Esophagus squamous epithelium (tissue), 5 donors: ENCODE measurements at places on chromosomes 7 and 10.

GRCh38 chr10:218798-219197 lies 83.5 kb downstream of the ZMYND11 start:
- no peak overlapping the region for H3K27ac ChIP-seq
- DNase-seq = no peak
- H3K4me3 ChIP-seq = no peak overlapping the region
- no peaks in the 10 kb centered on the region for H3K4me1 ChIP-seq

- no peaks in the 10 kb centered on the region for H3K4me1 ChIP-seq
- H3K27ac ChIP-seq = no peak overlapping the region
- no peaks in the 10 kb centered on the region for H3K27me3 ChIP-seq
Observed at GRCh38 chr10:17528306-17528862, 74.0 kb upstream of the ST8SIA6 start.

GRCh38 chr7:28609608-28610007 lies 197.3 kb downstream of the CREB5 start:
- H3K27me3 ChIP-seq = peaks cover 3% of the 10 kb centered on the region
- H3K4me3 ChIP-seq = no peak overlapping the region
- peaks cover 15% of the 10 kb centered on the region for H3K4me1 ChIP-seq
- no peak for DNase-seq
- no peaks in the 10 kb centered on the region for H3K36me3 ChIP-seq

- no peak overlapping the region for H3K4me3 ChIP-seq
- no peak overlapping the region for H3K27ac ChIP-seq
- H3K36me3 ChIP-seq = no peaks in the 10 kb centered on the region
- H3K27me3 ChIP-seq = no peaks in the 10 kb centered on the region
- H3K4me1 ChIP-seq = peaks cover under 1% of the 10 kb centered on the region
Observed at GRCh38 chr7:12297283-12298108, 86.4 kb downstream of the TMEM106B start.

GRCh38 chr7:20395104-20395503 lies 64.4 kb downstream of the ITGB8 start:
- H3K36me3 ChIP-seq = peaks cover 74% of the 10 kb centered on the region
- no peak overlapping the region for H3K4me3 ChIP-seq
- no peaks in the 10 kb centered on the region for H3K27me3 ChIP-seq
- DNase-seq = no peak

- H3K27ac ChIP-seq = no peak overlapping the region
- no peak for DNase-seq
- no peaks in the 10 kb centered on the region for H3K36me3 ChIP-seq
- no peak overlapping the region for H3K4me3 ChIP-seq
Observed at GRCh38 chr10:53754596-53755250, 982.1 kb upstream of the MBL2 start.

GRCh38 chr7:21071561-21072501 lies 285.1 kb upstream of the SP8 start:
- no peak overlapping the region for H3K4me3 ChIP-seq
- no peaks in the 10 kb centered on the region for H3K4me1 ChIP-seq
- H3K36me3 ChIP-seq = no peaks in the 10 kb centered on the region
- H3K27me3 ChIP-seq = no peaks in the 10 kb centered on the region
- H3K27ac ChIP-seq = no peak overlapping the region

DNA sequence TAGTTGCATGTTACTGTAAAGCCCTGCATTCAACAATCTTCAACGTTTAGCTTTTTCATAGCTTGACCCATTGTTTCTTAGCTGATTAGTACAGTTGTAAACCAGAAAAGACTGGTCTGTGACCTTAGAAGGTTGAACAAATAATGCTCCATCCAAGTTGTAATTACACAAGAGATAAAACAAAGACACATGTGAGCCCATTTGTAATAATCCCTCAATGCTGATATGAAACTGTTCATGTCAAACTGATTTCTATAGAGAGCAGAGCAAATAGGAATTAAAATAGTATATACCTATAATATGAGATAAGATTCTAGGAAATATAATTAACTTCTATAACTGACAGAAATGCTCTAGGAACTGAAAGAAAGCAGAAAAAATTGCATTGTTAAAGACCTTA lies 94.7 kb upstream of the SLC25A13 start:
- no peak for DNase-seq
- no peaks in the 10 kb centered on the region for H3K36me3 ChIP-seq

GRCh38 chr10:122706947-122707346 lies 7.3 kb upstream of the C10orf120 start:
- H3K36me3 ChIP-seq = no peaks in the 10 kb centered on the region
- H3K27me3 ChIP-seq = no peaks in the 10 kb centered on the region
- H3K4me3 ChIP-seq = no peak overlapping the region
- no peak for DNase-seq
- H3K27ac ChIP-seq = no peak overlapping the region

GRCh38 chr10:18158773-18159265 lies 18.6 kb downstream of the CACNB2 start:
- H3K27me3 ChIP-seq = no peaks in the 10 kb centered on the region
- H3K36me3 ChIP-seq = no peaks in the 10 kb centered on the region
- H3K4me3 ChIP-seq = peak overlapping the region; percentile 32

DNA sequence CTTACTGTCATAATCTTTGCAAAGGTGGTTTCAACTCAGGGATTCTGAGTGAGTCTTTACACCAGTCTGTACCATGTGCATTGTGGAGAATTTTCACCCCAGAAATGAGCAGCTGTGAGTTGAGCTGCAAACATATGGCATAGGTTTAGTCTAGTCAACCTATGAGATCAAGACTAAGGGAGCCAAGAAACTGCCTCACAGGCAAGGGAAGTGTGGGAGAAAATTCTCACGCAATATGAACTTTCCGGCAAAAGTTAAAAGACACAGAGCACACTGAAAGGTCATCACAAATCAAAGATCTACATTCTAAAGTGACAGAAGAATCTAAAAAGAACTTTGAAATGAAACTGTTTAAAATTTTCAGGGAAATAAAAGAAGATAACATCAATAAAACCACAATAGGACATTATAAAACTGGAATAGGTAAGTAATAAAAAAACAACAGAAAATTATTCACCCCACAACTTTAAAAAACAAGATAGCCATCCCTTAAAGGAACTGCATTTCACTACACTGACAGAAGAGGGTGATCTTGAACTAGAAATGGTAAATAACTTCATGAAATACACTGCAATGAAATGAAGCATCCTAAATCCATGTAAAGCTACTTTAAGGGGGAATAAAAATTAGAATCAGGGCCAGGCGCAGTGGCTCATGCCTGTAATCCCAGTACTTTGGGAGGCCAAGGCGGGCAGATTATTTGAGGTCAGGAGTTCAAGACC lies 63.5 kb downstream of the LGI1 start:
- H3K4me3 ChIP-seq = no peak overlapping the region
- no peaks in the 10 kb centered on the region for H3K36me3 ChIP-seq
- H3K27me3 ChIP-seq = no peaks in the 10 kb centered on the region
- DNase-seq = no peak
- no peaks in the 10 kb centered on the region for H3K4me1 ChIP-seq

DNA sequence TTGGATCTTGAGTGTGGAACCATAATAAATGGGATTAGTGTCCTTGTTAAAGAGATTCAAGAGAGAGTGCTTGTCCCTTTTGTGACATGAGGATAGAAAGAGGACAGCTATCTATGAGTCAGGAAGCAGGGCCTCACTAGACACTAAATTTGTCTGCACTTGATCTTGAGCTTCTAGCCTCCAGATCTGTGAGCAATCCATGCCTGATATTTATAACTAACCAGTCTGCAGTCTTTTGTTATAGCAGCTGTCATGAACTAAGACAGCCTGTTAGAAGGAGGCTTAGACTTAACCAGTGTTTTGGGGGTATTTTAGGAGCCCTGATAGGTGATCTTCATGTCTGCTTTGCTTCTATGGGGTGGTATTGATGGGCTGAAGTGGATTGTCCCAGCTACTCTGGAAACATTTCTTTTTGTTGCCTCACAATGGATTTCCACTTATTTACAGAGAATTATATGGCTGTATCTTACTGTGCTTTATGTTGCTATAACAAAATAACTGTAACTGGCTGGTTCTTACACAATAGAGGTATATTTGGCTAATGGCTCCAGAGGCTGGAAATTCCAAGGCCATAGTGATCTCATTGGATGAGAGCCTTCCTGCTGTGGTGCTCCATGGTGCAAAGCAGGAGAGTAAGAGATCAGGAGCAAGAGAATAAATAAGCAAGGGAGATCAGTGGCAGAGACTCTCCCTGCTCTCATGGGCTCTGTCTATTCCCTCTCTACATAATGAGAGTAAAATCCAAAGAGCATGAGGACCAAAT lies 23.4 kb upstream of the AKR1C3 start:
- peaks cover 28% of the 10 kb centered on the region for H3K4me1 ChIP-seq
- H3K4me3 ChIP-seq = no peak overlapping the region
- no peaks in the 10 kb centered on the region for H3K36me3 ChIP-seq
- DNase-seq = no peak
- H3K27me3 ChIP-seq = no peaks in the 10 kb centered on the region
- H3K27ac ChIP-seq = peak overlapping the region; percentile 78

- DNase-seq = no peak
- H3K27ac ChIP-seq = peak overlapping the region; percentile 72
- peaks cover 88% of the 10 kb centered on the region for H3K4me1 ChIP-seq
- no peak overlapping the region for H3K4me3 ChIP-seq
Observed at GRCh38 chr10:75203724-75204123, 6.9 kb upstream of the VDAC2 start.

GRCh38 chr10:25902002-25902401 lies 32.0 kb upstream of the MYO3A start:
- no peaks in the 10 kb centered on the region for H3K27me3 ChIP-seq
- H3K36me3 ChIP-seq = no peaks in the 10 kb centered on the region
- H3K4me3 ChIP-seq = no peak overlapping the region
- DNase-seq = no peak
- H3K27ac ChIP-seq = no peak overlapping the region
- no peaks in the 10 kb centered on the region for H3K4me1 ChIP-seq

DNA sequence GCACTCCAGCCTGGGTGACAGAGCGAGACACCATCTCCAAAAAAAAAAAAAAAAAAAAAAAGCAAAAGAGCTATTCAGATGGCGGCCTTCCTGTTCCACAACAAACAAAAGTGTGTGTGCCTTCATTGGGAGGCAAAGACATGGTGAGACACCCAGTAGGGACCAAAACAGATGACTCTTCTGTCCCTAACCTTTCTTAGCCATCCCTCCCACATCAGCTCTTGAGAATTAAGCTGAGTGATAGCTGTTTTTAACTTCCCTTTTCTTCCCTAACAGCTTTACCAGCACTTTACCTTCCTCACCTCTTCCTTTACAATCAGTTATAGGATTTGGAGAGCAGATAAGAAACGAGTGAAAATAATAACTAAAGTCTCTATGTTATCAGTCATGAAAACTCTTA lies 48.2 kb downstream of the ARMH3 start:
- no peak for DNase-seq
- H3K27me3 ChIP-seq = no peaks in the 10 kb centered on the region
- H3K27ac ChIP-seq = no peak overlapping the region

DNA sequence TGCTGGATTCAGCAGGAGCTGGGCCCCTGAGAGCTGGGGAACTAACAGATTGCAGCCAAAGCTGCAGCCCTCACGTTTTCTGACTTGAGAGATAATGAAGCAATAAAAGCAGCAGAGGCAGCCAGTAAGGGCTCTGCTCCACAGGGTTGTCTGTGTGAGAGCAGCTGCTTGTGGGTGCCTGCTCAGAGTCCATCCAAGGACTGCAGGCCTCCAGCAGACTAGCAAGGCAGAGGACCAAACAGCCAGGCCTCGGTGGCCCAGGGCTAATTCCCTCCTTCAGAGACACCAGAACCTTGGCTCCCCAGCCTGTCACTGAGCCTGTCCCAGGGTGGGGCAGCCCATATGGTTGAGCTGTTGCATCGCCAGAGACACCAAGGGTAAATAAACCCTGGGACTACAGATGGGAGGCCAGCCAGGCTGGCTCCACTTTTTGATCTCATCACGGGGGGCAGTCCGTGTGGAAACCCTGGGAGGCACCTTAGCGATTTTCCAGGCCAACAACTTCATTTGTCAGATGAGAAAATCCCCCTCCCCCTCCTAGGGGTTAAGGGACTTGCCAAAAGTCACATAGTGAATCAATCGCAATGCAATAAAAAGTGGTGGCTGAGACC lies 229.2 kb downstream of the WDR11 start:
- H3K4me1 ChIP-seq = peaks cover 3% of the 10 kb centered on the region
- no peaks in the 10 kb centered on the region for H3K27me3 ChIP-seq
- no peak overlapping the region for H3K27ac ChIP-seq
- no peaks in the 10 kb centered on the region for H3K36me3 ChIP-seq
- no peak overlapping the region for H3K4me3 ChIP-seq

- no peak overlapping the region for H3K4me3 ChIP-seq
- no peak for DNase-seq
- no peak overlapping the region for H3K27ac ChIP-seq
- no peaks in the 10 kb centered on the region for H3K4me1 ChIP-seq
- H3K27me3 ChIP-seq = no peaks in the 10 kb centered on the region
Observed at GRCh38 chr10:2933071-2933470, 134.3 kb upstream of the PFKP start.

DNA sequence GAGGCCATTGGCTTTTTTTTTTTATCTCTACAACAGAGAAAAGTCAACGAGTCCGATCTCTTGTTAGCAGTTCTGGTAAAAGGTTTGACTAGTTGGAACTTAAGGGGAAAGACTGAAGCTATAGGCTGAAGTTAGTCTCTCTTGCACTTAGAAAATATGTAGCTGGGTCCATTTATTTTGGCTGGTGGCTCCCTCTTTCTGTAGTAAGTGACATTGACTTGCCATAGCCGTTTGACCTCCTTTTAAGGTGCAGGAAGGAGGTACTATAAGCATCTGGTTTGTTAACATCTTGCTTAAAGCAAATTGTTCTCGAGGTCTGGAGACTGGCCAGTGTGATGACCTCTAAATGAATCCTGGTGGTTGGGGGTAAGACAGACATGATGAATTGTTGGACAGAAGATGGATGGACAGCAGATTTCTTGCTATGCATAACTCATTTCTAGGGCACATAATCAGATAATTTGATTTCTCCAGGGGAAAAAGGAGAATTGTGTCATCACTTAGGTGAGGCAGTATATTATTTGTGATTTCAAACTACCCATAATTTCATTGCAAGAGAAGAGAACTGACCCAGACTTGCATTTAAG lies 356.3 kb upstream of the GALNT17 start:
- no peak for DNase-seq
- peaks cover 100% of the 10 kb centered on the region for H3K36me3 ChIP-seq
- no peak overlapping the region for H3K4me3 ChIP-seq
- H3K27ac ChIP-seq = no peak overlapping the region
- no peaks in the 10 kb centered on the region for H3K4me1 ChIP-seq

DNA sequence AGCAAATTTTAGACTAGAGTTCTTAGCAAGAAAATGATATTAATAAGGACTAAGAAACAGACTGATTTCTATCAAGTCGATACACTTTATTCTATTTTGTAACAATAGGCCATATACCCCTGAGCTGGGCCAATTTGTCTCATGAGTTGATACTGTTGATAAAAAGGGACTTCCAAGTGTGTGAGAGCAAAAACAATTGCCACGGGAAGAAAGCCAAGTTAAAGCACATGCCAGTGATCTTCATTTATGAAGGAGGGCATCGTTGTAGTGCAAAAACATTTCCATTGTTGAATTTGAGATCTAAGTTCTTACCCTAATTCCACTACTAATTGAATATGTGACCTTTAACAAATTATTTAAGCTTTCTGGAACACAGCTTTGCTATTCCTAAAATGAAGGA lies 119.9 kb downstream of the CNOT4 start:
- DNase-seq = no peak
- peaks cover 39% of the 10 kb centered on the region for H3K36me3 ChIP-seq
- no peaks in the 10 kb centered on the region for H3K27me3 ChIP-seq
